AG04449 (cell line): ENCODE measurements at places on chromosomes 7 and 10.

- no peak for DNase-seq
These were observed 114.8 kb upstream of the TCF7L2 start for GRCh38 chr10:112835217-112835715.

- no peak for DNase-seq
These were observed 128.1 kb upstream of the SAMD8 start for GRCh38 chr10:74983383-74983782.

- no peak for DNase-seq
These were observed 42.1 kb upstream of the GPR26 start for GRCh38 chr10:123624086-123624485.

DNA sequence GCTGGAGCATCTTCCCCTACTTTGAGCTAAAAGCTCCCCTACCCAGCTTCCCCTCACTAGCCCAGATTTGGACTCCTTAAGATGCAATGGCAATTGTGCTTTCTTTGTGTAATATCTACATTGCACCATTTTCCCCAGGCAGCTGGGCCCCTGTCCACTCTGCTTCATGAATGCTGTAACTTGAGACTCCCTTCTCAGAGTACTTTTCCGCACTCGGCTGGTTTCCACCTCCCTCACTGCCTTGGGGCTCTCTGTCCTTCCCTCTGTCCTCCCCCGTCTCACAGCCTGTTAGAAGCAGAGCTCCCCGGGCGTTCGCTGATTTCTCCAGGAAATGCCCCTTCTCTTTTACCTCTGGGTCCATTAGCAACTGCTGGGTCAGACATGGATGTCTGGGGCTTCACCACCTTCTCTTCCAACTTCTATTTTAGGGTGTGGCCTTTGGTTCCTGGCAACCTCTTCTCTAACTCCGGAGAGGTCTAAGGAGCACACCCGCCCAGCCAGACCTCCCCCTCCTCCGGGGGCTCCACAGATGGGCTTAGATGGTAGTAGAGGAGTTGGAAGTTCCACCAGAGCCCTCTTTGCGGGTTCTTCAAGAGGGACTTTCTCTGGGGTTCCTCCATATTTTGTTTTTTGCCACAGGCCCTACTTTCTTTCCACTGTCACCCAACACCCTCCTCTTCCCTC, 2.9 kb upstream of the TMEM72 start:
- no peak for DNase-seq

DNA sequence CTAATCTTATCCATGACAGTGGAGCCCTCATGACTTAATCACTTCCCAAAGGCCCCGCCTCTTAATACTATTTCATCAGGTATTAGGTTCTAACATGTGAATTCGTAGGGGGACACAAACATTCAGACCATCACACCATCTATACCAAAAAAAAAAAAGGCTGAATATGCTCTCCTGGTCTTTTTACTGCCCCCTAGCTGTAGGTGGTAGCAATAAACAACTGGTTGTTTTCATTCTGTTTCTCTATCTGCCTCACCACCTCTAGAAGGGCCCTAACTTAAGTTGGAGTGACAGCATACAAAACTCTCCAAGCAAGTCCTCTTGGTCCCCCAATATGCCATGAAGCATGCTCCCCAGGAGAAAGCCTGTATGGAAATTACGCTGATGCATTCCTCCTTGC, 94.1 kb downstream of the GRM8 start:
- no peak for DNase-seq

GRCh38 chr7:106858618-106859532, 6.2 kb upstream of the PIK3CG start:
- no peak for DNase-seq

DNA sequence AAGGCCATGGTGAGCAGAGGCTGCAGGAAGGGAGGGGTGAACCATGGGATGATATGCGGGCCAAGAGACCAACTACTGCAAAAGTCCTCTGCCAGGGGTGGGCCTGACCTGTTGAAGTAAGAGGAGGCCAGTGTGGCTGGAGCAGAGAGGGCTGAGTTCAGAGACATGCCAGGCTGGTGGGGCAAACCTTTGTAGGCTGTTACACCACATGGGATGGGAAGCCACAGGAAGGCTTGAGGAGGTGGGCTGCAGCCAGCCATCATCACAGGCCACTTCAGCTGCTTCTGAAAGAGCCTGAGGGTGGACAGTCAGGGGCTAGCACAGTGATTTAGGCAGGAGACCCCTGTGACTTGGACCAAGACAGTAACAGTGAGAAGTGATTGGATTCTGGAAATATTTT, 20.3 kb downstream of the CXCL12 start:
- DNase-seq: no peak

GRCh38 chr10:53536322-53536721, 763.7 kb upstream of the MBL2 start:
- DNase-seq: no peak

DNA sequence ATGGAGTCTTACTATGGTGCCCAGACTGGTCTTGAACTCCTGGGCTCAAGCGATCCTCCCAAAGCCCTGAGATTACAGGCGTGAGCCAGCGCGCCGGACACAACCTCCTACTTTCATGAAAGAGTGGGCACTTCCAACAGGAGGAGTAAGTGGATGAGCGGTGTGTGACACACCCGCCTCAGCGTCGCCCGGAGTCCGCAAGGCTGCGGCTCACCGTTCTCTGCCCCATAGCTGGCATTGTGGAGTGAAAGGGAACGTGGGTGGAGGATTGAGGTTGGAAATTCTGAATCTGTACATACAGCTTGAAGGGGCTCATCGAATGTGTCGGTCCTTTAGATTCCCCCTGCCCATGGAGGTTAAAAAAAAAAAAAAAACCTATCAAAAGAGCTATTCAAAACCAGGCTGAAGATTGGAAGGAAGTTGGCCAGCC, 524 bp upstream of the PRXL2A start:
- DNase-seq: no peak

GRCh38 chr7:132828502-132828901, 252.2 kb upstream of the PLXNA4 start:
- DNase-seq: no peak

- no peak for DNase-seq
These were observed 75.7 kb downstream of the IGF2BP3 start for GRCh38 chr7:23394488-23395171.

DNA sequence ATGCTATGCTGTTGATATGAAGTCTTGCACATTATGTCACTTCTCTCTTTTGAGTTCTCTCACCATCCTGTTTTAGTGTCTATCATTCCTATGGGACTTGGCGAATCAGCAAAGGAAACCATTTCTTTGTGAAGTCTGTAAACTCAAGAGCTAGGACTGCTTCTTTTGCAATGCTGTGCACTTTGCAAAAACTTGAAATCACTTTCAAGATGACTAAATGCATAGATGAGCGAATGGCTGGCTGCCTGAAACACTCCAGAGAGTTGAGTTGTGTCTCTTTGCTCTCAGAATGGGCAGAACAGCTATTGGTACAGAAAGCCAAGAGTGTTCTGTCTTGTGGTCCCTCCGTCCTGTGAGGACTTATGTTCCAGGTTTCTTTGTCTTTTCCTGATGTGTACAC, 18.3 kb upstream of the ELMO1 start:
- no peak for DNase-seq

DNA sequence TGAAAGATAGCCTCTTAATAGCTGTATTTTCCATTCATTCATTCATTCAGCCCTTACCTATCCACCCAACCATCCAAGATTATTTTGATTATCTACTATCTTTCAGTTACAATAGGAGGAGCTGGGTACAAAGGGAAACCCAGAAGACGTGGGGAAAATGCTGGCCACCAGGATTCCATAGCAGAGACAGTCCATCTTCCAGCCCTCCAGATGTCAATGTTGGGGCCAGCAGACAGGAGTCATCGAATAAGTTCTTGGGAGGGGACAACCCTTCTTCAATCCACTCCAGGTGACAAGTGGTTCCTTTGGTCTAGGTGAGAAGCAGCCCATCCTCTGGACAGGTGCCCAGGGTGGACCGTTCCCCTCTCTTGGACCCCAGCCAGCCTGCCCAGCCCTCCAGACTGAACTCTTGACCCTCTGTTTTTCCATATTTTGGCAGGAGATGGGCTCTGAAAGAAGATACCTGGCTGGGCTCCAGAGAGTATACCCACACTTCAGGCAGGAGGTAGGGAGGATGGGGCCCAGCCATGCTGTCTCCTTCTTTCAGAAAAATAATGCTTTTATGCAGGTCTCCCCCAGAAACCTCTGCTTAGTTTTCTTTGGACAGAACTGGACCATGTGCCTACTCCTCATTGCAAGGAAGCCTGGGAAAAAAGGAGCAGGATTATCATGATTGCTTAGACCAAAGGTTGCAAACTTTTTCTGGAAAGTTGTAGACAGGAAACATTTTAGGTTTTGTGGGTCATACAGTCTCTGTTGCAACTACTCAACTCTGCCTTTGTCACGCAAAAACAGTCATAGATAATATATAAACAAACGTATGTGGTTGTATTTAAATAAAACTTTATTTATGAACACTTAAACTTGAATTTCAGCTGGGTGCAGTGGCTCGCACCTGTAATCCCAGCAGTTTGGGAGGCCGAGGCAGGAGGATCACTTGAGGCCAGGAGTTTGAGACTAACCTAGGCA, 95.5 kb upstream of the SMNDC1 start:
- DNase-seq: no peak

- DNase-seq: no peak
These were observed 1.8 kb downstream of the CYP2E1 start for GRCh38 chr10:133528845-133529575.

GRCh38 chr7:32318300-32319011, 171.7 kb downstream of the LSM5 start:
- no peak for DNase-seq

DNA sequence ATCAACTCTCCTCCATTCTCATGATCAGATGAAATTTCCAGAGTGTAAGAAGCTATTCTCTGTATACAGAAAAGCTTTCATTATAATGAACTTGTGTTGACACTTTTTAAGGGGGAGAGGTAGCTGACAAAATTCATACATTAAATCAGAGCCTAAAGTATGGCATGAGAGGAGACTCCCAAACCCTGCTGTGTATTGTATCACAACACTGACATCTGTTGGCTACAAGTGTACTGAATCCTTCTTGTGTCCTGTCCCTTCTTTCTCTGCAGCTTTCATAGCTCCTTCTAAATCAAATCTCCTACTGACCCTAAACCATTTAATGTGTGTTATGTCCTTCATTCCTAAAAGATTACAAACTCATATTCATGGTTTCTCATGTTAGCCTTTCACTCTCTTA, 70.9 kb downstream of the GCC1 start:
- DNase-seq: peak; percentile 16

GRCh38 chr10:43676331-43676730, 27.6 kb upstream of the ZNF32 start:
- no peak for DNase-seq

- DNase-seq: no peak
These were observed 695.1 kb downstream of the INHBA start for GRCh38 chr7:41007811-41008210.

DNA sequence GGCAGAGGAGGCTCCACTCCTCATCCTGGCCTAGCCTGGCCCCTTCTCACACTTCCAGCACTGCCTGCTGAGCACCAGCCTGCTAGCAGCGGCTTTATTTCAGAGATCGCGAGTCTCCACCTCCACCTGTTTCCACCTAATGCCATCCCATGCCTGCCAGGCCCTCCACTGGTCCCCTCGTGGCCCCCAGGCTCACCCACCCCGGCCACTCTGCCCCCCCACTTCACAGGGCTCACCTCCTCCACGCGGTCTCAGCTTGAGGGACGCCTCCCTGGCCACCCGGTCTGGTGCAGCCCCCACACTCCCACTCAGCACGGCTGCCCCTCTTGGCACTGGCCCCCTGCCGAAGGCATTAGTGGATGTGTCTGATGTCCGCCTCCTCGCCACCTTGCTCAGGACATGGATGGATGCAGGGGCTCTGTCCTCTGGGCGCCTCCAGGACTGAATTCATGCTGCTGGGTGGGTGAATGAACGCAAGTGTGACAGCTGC, 3.8 kb upstream of the NKX6-2 start:
- no peak for DNase-seq

DNA sequence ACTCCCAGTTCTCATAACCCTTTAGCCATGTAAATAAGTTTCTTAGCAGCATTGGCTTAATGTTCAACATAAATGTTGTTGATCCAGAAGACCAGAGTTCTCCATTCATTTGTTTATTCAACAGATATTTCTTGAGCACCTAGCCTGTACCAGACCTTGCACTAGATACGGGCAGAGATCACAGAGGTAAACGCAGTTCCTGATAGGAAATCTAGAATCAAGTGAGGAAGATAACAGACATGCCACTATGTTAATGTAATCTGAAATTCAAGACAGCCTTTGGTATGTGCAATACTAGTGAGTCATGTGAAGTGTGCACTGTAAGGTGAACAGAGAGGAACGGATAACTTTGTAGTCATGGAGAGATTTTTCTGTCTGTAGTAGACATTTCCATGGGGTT, 3.0 kb downstream of the BUB3 start:
- no peak for DNase-seq

DNA sequence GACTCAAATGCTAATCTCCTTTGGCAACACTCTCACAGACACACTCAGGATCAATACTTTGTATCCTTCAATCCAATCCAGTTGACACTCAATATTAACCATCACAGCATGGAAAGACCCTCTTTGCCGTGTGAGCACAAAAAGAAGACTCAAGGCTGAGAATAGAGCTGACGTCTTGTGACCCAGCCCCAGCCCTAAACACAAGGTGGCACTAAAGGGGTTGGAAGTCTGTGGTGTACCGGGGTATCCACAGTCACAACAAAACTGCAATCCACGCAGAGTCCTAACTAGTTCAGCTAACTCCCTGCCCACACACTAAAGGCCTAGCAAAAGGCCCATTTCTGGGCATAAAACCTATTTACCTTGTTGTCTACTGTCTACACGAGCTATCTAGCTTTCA, 200.1 kb downstream of the ACTR3B start:
- no peak for DNase-seq

- DNase-seq: no peak
These were observed 119.8 kb downstream of the FAM107B start for GRCh38 chr10:14654821-14655382.

GRCh38 chr10:80608706-80609105, 71.0 kb downstream of the SH2D4B start:
- DNase-seq: no peak
